ENCODE measurements at places on chromosomes 7 and 10.

GRCh38 chr7:94249631-94250030, 145.1 kb upstream of the COL1A2 start:
- DNase-seq, result no peak

DNA sequence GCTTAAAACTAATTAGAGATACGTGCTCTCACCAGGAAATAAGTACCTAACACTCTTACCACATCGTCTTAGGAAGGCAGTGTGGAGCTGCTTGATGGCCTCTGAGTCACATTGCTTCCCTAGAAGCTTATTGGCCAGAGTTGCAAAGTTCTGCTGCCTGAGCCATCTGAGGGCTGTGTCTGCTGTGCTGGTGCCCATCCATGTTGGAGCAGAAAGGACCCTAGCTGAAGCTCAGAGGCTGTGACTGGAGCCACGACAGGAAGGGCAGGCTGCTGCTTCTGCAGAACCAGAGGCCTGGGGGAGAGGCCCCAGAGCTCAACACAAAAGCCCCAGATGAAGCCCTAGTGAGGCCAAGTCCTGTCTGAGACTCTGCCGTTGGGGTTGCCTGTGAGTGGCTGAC, 64.8 kb upstream of the IGFBP3 start:
- DNase-seq, result no peak

GRCh38 chr7:38306171-38306570, 32.7 kb upstream of the TARP start:
- DNase-seq, result no peak

DNA sequence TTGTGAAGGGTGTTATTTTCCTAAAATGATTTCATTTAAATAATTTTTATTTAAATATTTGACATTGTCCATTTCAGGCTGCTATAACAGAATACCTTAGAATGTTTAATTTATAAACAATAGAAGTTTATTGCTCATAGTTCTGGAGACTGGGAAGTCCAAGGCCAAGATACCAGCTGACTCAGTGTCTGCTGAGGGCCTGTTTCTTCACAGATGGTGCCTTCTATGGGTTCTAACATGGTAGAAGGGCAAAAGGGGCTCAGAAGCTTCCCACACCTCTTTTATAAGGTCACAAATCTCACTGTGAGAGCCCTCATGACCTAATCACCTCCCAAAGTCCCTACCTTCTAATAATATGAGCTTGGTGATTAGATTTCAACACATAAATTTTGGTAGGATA, 50.7 kb downstream of the MTURN start:
- DNase-seq, result no peak

DNA sequence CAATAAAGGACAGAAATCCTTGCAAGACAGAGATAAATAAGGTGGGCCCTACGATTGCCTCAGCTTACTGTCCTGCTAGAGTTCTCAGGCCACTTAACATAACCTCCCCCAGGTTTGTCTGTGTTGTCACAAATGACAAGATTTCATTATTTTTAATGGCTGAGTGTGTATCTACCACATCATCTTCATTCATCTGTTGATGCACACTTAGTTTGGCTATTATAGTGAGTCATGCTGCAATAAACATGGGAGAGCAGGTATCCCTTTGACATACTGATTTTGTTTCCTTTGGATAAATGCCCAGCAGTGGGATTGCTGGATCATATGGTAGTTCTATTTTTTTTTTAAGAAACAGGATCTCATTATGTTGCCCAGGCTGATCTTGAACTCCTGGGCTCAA, 60.6 kb downstream of the PRTFDC1 start:
- no peak for DNase-seq

DNA sequence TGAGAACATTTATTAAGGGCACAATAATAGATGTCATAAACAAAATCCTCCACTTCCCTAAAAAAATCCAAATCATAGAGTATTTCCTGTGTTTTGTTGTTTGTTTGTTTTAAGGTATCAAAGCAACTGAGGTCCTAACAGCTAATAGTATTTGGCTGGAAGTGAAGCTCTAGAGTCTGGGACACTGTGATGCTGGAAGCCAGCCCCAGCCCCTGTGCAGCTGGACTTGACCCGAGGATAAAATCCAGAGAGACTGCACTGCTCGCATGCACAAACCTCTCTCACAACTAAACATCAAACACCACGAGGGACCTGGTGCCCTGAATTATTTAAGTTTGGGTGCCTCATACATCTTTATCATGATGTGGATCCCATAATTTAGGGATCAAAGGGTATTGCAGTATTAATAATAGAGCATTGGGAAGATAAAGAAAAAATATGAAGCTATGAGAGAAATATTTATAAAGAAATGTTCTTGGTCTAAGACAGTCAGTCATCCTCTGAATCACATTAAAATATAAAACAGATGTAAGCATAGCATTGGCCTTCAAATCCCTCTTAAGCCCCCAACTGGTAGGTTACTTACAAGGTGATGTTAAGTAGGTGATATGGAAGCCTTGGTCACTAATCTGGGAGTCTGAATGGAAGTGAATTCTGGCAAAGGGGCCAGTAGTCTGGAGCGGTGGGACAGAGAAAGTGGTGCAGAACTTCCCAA, 44.4 kb downstream of the CUBN start:
- DNase-seq, result no peak

- DNase-seq, result peak; percentile 32
Measured at GRCh38 chr7:8176370-8177081, 85.4 kb downstream of the ICA1 start.

- no peak for DNase-seq
Measured at GRCh38 chr10:110901954-110902819, 16.8 kb downstream of the BBIP1 start.

- no peak for DNase-seq
Measured at GRCh38 chr10:11958956-11959355, 83.7 kb downstream of the UPF2 start.

GRCh38 chr7:46949270-46949931, 632.5 kb downstream of the TNS3 start:
- DNase-seq, result no peak

DNA sequence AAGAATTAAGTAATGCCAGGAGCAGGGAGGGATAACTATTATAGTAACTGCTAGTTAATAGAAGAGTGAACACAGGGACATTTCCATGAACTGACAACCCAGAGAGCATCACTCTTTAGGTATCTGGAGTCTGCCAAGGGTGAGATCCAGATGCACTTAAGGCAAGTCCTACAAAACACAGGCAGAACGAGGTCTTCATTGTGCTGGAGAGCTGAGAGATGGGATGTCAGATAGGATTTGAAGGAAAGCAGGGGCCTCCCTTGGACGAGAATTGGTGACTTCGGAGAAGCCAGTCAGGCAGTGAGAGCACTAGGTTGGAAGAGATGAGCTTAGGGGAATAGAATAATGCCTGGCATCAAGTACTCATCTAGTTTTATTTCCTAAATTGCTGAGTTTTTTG, 684.5 kb downstream of the GATA3 start:
- no peak for DNase-seq

- no peak for DNase-seq
Measured at GRCh38 chr7:107390916-107391315, 78.9 kb upstream of the GPR22 start.

GRCh38 chr7:115749924-115750323, 280.6 kb downstream of the TFEC start:
- DNase-seq, result no peak

- no peak for DNase-seq
Measured at GRCh38 chr10:110252151-110252550, 44.7 kb downstream of the MXI1 start.

GRCh38 chr7:91940171-91940570, 491 bp upstream of the AKAP9 start:
- no peak for DNase-seq

DNA sequence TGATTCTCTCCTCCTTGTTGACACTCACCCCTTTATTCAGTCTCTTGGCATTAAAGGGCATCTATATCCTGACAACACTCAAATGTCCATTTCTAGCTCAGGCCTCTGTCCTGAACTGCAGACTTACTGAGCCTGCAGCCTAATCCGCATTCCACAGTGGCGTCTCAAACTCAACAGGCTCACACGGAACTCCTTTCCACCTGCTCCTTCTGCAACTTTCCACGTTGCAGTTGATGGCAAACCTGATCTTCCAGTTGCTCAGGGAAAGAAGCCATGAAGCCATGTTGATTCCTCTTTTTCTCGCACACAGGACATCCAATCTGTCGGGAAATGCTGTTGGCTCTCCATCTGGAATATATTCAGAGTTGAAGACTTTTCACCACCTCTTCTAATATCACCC, 522.4 kb downstream of the CCSER2 start:
- DNase-seq, result no peak

DNA sequence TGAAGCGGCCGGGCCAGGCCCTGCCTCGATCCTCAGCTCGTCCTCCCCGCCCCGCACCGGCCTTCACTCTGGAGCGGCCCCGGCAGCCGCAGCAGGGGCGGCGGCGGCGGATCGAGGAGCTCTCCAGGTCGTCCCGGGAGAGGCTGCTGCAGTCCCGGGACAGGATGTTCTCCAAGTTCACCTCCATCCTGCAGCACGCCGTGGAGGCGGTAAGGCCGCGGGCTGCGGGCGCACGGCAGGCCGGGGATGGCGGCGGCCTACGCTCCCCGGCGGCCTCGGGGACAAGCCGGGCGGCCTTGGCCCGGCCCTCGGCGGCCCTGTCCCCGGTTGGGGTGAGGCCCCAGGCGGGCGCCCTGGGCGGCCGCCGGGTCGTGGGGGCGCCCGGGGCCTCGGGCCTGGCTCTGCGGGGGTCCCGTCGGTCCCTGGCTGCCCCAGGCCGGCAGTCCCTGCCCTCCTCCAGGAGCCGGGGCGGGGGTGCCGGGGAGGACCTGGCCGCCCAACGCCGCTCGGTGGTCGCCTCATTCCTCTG, 399 bp downstream of the FHIP2A start:
- DNase-seq, result peak; percentile 75

DNA sequence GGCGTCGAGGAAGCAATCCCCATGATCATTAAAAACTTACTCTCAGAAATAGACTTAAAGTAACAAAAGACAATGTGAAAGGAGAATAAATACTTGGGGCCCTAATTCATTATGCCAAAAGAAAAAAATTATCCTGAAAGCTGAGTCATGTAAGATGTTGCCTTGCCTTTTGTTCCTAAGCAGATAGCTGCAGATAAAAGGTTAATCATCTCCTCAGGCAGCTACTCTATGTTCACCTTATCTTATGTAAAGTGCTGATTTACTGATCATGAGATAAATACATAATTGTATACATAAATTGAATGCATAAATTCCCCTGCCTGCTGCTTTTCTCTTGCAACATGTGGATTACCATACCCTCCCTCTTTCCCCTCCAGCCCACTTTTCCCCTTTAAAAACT, 28.1 kb upstream of the CREB3L2 start:
- no peak for DNase-seq

- DNase-seq, result no peak
Measured at GRCh38 chr7:23715099-23715498, 5.1 kb downstream of the STK31 start.

DNA sequence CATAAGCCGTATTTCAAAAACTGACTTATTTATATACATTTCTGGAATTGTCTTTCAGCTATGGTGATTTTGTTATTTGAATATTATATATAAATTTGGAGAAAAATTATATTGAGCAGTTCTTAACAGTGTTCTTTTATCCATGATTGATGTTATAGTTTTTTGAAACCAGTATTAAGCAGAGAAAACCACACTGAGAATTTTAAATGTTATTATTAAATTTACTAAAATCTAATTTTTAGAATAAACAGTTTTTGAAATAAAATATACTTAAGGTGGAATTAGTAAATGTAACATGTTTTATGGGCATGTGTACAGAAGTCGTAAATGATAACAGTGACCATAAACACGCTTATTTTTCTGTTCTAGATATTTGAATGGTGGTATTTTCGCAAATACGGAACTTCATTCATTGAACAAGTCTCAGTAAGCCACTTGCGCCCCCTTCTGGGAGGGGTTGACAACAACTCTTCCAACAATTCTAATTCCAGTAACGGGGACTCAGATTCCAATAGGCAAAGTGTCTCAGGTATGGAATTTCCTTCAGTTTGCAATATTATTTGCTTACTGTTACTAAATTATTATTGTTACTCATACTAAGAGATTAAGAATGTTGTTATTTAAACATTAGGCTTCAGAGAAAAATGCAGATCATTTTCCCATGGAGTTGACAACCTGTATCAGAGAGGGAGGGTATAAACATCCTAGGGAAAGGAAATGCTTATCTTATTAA, 166.1 kb downstream of the ST7 start:
- peak; percentile 86 for DNase-seq

- DNase-seq, result no peak
Measured at GRCh38 chr10:116126239-116126638, 146.8 kb downstream of the GFRA1 start.

DNA sequence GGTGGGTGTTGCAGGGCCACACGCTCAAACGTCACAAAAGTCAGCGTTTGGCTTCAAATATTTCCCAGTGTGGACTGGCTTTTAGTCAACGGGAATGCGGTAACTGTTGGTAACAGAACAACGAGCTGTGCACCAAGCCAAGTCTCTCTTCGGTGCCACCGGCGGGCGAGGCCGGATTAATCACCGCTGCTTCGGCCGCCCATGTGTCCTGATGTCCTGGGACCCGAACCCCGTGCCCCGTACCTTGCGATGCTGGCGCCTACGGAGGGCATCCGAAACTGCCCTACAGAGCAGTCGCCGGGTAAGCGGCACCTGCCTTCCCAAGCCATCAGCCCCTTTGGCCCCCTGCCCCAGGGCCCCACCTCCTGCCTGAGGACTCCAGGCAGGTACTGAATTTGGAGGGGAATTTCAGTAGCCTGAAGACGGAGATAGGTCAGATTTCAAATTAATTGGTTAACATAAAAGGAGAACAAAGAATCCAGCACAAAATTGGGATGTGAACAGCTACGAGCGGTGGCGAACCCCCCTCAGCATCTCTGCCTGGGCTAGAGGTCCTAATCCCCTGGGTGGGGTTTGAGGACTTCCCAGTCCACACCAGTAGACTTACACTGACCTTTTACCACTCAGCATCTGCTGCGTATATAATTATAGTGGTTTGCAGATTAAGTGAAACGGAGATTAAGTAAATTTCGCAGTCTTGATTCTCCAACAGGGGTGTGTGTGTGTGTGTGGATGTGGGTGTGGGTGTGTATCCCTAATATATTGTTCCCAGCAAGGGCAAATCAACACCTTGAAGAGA, at the start of gene LRRC72:
TSS of gene LRRC72 (plus strand) at position 84 of the 799 bp plus-strand sequence. CDS start at position 212, 128 bp downstream.
- no peak for DNase-seq

DNA sequence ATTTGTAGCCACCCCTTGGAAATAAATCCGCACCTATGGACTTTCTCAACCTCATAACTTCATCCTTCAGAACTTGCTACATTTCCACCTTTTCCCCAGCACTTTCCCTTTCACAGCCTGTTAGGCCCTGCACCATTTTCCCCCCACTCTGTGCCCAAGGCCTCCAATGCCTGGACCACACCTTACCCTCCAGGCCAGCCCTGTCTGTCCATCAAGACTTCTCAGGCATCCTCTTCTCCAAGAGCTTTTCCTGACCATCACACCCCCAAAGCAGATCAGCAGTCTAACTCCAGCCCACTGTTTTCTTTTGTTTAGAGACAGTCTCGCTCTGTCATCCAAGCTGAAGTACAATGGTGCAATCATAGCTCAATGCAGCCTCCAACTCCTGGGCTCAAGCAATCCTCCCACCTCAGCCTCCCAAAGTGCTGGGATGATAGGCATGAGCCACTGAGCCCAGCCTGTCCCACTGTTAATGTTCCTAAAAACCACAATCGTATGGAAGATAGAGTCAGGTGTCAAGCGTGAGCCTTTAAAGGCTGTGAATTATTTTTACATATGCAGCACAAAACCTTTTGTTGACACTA, 116.8 kb downstream of the PARD3 start:
- no peak for DNase-seq
